ENCODE measurements at places on chromosomes 2 and 18.

GRCh38 chr2:154640000-154640399 lies 58.5 kb upstream of the KCNJ3 start:
- DNase-seq = no peak

DNA sequence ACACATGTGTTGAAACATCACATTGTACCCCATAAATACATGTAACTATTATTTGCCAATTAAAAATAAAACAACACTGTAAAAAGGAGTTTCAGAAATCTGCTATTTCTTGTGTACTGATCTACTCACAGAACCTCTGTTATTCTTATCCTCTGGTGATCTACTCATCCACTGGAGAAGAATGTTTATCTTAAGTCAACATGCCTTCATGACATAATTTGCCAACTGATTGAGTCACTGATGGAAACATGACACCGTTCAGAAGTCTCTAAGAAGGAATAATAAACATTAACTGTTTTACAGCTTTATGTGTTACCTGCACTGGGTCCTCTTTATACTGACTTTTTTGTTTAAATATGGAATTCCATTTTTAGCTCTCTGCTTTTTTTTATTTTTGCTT lies 555.2 kb downstream of the DCDC2C start:
- DNase-seq = peak; percentile 69

- no peak for DNase-seq
These were observed 12.3 kb upstream of the NEU4 start for GRCh38 chr2:241796610-241797138.

DNA sequence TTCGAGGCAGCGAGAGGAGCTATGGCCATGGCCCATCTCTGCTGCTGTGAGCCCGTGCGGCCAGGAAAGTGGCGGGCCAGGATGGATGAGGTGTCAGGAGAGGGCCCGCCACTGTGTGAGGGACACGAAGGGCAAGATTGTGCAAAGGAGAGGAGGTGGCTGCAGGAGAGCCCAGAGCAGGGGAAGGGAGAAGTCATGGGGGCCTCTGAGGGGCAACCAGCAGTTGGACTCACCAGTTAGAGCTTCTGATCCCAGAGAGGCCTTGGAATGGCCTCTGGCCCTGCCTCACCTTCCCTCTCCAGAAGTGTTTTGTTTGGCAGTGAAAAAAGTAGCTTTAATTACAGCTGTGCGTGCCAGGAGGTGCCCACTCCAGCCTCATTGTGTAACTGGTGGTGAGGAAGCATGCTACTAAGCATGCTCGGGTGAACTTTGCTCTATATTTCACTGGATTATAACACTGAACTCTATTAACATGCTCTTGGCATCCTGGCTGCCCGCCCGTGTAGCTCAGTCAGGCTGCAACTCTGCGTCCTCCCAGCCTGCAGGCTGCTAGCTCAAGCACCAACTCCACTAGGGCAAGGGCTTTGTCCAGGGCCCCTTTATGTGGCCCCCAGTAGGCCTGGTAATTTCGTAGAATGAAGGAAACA lies 34.2 kb downstream of the IMPA2 start:
- peak; percentile 7 for DNase-seq

DNA sequence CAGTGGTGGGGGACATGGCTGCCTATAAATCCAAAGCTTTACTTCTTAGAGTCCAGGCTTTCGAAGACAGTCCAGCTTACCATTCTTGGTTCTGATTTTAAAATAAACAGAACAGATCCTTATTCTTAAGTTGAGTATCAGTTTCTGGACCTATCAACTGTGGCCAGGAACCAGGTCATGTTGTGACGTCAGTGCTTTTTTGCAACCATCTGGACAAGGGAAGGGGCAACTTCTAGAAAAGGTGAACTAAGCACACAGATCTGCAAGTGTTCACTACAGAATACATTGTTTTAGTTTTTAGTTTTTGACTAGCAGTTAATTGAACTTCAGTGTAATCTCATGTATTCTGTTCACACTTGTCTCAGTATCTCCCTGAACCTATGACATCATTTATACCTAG lies 326.0 kb upstream of the MGAT5 start:
- DNase-seq = no peak

- peak; percentile 35 for DNase-seq
These were observed 543.4 kb downstream of the IRS1 start for GRCh38 chr2:226256237-226256636.

DNA sequence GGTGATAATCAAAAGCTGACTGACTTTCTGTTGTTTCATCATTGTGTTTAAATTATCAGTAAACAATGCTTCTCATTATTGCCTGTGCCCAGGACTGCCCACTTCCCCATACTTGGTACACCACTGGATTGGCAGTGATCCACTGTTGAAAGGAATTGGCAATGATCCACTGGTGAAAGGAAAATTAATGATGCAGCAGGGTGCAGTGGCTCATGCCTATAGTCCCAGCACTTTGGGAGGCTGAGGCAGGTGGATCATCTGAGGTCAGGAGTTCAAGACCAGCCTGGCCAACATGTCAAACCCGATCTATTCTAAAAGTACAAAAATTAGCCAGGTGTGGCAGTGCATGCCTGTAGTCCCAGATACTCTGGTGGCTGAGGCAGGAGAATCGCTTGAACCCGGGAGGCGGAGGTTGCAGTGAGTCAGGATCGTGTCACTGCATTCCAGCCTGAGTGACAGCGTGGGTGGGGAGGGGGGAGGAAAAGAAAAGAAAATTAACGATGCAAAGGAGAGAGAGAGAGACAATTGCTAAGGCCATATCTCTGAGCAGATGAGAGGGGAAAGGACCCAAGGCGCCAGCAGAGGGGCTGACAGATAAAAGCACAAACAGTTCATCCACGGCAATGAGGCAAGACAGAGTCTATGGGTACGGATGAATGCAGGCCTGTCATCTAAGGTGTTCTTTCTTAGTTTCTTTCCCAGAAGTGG lies 10.2 kb upstream of the GTF2A1L start:
- peak; percentile 50 for DNase-seq

GRCh38 chr18:34322365-34323289 lies 97.9 kb upstream of the NOL4 start:
- DNase-seq = peak; percentile 40

DNA sequence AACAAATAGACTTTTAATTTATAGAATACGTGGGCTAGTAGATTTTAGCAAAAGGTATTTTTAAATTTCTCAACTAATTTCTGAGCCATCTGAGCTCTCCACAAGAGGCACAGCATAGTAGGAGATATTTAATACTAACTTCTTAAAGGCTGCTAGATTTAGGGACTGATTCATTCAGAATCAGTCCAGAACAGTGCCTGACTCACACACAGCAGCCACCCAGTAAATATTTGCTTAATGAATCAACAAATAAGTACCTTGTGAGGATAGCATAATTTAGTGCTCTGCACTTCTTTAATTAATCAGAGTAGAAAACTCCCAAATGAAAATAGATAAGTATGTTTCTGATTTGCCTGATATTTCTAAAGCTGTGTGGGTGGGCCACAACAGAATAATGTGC lies 35.6 kb upstream of the SYT4 start:
- peak; percentile 61 for DNase-seq

GRCh38 chr2:128357506-128358370 lies 39.1 kb upstream of the HS6ST1 start:
- no peak for DNase-seq

DNA sequence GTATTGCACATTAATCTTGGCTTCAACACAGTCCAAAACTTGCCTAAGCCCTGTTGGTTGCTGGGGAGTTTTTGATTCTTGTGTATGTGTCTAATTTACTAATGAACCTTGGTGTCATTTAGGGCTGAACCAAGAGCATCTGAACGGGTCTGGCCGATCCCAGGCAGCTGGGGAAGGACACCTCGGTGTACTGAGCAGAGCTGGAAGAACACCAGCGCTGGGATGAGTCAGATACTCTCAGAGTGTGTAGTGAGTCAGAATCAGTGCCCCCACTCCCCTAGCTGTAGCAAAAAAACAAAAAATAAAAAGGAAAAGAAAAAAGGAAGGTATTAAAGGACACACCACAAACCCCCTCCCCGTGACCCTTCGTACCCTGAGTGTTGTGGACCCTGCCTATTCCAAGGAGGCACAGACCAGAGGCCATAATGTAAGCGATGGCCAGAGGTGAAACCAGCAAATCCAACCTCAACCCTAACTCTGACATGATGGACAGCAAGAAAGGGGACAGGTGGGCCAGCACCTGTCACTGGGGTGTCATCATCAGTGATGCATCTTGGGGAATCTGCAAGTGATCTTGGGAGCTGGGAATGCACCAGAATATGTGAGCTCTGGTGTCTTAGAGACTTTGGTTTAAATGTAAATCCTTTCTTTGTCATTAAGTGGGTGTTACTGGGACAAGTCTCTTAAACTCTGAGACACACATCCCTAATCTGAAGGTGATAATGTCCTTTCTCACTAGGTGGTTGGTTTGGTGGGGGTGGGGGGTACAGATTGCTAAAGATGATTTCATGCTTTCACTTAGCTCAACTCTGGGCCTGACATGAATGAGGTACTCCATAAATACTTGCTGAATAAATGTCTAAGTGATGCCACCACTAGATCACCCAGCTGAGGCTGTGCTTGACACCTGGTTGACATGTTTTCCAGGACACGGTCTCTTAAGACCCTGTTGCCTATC lies 34.2 kb upstream of the NCOA1 start:
- peak; percentile 81 for DNase-seq

- DNase-seq = no peak
These were observed 93.7 kb downstream of the MAPK4 start for GRCh38 chr18:50653402-50654093.

DNA sequence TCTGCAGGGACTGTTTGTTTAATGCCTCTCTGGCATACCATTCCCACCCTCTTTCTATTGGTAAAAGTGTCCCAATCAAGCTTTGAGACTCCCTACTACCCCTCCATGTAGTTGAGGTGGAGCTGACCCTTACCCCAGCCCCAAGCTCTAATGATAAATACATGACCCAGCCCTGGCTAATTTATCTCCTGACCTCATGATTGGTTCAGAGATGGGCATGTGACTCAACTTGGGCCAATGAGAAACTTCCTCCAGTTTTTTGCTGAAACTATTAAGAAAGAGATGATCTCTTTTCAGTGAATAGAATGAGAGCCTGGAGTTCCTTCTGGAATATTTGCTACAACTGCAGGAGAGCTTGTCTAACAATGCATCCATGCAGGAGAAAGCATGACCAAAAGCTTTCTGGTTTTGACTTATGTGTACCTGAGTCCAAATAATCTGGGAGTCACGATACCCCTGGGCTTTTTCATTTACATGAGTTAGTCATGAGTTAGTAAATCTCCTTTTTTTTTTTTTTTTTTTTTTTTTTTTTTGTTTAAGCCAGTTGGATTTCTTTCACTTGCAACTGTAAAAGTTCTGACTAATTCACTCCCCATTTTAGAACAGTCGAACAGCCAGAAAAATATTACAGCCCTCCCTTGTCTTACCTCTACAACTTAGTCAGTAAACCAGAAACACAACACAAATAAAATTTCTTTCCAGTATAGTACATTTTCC lies 66.5 kb upstream of the TLK1 start:
- peak; percentile 7 for DNase-seq
